ENCODE measurements at places on chromosomes 6 and 20. TPM values are rescaled to one million over a fixed set of nuclear protein-coding genes. Genes with fewer than 3 reads are reported as not detected.

KIF25 gene
- not detected for total RNA-seq

ZNF311 gene
- total RNA-seq: 1.6 TPM

NPEPL1 gene
- total RNA-seq: 28.6 TPM

BANF2 gene
- total RNA-seq: not detected

B3GAT2 gene
- under 0.01 TPM for total RNA-seq

NFKBIE gene
- 3.3 TPM for total RNA-seq

MAP7 gene
- total RNA-seq: 2.7 TPM

FUT9 gene
- not detected for total RNA-seq

FAM110A gene
- total RNA-seq: 1.9 TPM

PROCR gene
- total RNA-seq: 125 TPM

TBCC gene
- total RNA-seq: 40.4 TPM

ULBP1 gene
- not detected for total RNA-seq

MOCS1 gene
- total RNA-seq: 5.7 TPM

TNFAIP3 gene
- 3.7 TPM for total RNA-seq

MTFR2 gene
- total RNA-seq: 0.16 TPM

RNF144B gene
- total RNA-seq: 0.79 TPM

XPO5 gene
- total RNA-seq: 13.6 TPM

IP6K3 gene
- total RNA-seq: not detected

THBD gene
- 34.8 TPM for total RNA-seq

CST4 gene
- not detected for total RNA-seq

MATN4 gene
- total RNA-seq: not detected

TMEM30A gene
- 120 TPM for total RNA-seq

C6orf52 gene
- not detected for total RNA-seq

GJA10 gene
- total RNA-seq: not detected

TXLNB gene
- 1.9 TPM for total RNA-seq

Measured in bronchial smooth muscle cell (primary cell).